ENCODE measurements at places on chromosomes 3 and 15.

GRCh38 chr3:48142316-48142870 lies 45.8 kb downstream of the CDC25A start:
- DNase-seq: no peak

DNA sequence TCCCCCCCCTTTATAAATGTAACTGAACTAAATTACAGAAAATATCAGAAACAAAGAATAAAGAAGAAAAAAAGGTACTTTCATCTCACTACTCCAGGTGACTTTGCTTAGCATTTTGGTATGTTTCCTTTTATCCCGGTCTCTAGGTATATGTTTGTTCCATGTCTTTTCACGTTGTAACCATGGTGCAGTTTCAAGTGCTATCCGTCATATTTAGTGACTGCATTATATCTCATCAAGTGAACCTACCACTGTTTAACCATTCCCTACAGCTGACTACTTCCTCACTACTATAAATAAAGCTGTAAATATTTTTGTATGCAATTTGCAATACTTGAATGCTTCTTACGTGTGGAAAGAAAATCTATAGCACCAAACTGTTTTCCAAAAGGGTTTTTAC lies 2.2 kb downstream of the BTBD1 start:
- DNase-seq: no peak

GRCh38 chr15:68580026-68580882 lies 1.5 kb downstream of the CORO2B start:
- DNase-seq: no peak

GRCh38 chr15:38066612-38067011 lies 132.2 kb downstream of the TMCO5A start:
- no peak for DNase-seq

DNA sequence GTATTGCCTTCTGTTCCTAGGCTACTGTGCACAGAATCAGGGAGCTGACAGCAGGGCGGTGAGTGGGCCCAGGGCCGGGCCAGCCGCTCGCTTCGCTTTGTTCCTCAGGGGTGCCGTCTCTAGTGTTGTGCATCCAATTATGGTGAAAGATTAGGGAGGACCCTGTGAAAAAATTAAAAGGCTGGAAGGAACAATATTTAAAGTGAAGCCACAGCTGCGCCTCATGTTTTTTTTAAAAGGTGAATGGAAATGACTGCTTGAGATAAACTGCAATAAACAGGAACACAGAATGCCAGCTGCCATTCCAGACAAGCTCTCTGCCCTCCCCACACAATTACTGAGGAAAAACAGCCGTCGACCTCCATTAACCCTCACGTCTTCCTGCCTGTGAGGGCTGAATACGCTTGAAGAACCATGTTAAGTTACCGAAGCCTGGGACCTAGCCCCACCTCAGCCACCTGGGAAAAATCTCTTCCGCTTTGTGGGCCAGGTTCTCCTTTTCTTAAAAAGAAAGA lies 132.0 kb upstream of the IL12A start:
- DNase-seq: no peak

GRCh38 chr3:149532489-149533180 lies 58.1 kb downstream of the TM4SF4 start:
- no peak for DNase-seq

DNA sequence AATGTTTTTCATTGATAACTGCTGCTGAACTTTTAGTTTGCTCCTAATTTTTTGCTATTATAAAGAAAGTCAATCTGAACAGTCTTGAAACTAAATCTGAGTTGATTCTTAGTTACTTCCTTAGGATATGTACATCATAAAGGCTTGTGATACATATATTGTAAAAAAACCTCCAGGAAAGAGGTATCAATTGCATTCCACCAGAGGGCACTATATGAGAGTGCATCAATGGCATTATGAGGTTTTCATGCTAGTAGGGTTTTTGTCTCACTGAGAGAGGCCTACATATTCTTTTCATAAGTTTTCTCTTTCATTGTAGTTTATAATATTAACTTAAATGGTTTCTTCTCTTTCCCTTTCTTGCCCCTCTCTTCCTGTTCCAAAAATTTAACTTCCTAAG lies 46.9 kb downstream of the PIK3R4 start:
- DNase-seq: no peak
